ENCODE measurements at places on chromosomes 2 and 18.

DNA sequence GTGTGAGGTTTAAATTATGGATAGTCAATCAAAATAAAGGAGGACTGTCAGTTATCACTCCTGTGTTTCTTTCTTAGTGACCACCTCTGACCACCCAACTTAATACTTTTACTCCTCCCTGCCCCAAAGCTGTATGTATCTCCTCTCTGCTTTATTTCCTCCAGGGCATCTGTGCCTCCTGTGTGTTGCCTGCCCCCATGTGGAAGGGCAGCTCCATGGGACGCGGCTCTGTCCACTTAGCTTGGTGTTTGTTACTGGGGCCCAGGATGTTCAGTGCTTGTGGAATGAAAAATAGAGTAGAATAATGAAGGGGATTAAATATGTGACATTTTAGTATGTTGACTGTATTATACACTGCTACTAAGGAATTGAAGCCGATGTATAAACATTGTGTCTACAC lies 9.8 kb downstream of the ACP1 start:
- DNase-seq = no peak

- DNase-seq = no peak
These were observed 61.5 kb downstream of the PTPN4 start for GRCh38 chr2:119821266-119821665.

DNA sequence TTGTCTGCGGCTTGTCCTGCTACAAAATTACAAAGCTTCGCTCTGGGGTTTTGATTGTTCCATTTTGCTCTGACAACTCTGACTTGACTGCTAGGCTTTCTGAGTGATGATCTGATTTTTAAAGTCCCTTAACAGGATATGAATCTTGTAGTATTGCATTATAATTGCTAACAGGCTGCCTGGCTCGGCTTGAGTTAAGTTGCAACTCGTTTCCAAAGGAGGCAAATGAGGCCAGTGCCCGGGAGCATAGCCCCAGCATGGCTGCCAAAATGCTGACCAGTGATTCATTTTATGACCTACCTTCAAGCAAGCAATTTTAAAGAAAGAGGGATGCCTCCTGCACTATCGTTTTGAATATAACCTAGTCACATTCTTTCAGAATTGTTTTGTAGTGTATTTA lies 135.4 kb downstream of the COL6A3 start:
- DNase-seq = no peak

DNA sequence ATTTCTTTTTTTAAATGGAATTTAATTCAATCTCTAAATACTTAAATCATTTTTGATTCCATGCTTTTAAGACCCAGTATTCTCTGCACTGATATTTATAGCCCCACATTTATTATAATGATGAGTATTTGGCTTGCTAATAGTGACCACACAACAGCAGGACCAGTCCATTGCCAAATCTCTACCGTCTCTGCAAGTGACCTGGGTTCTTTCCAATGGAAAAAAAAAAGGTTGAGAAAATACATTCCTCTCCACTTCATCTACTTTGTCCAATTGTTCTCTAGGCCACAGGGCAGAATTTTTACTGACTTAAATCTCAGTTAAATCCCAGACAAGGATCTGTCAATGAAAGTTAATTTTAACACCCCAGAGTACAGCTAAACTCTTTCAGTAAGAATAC lies 20.5 kb downstream of the GRB14 start:
- no peak for DNase-seq

GRCh38 chr2:156003780-156004179 lies 328.7 kb downstream of the NR4A2 start:
- DNase-seq = no peak

- no peak for DNase-seq
These were observed 174.0 kb downstream of the SMAD2 start for GRCh38 chr18:47756364-47757016.

DNA sequence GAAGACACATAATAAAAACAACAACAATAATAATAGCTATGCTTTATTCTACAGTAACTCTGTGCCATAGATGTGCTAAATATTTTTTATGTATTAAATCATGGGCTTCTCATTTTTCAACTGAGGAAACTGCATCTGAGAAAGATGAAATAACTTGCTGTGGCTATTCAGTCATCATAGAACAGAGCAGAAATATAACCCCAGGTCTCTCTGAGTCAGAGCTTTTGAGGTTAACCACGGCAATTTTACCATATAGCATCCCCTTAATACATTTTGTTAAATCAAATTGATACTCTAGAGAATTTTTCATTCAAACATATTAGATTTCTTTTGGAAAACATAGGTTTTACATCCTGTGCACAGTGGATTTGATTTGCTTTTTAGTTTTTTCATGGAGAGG lies 586.6 kb upstream of the KLHL29 start:
- no peak for DNase-seq

DNA sequence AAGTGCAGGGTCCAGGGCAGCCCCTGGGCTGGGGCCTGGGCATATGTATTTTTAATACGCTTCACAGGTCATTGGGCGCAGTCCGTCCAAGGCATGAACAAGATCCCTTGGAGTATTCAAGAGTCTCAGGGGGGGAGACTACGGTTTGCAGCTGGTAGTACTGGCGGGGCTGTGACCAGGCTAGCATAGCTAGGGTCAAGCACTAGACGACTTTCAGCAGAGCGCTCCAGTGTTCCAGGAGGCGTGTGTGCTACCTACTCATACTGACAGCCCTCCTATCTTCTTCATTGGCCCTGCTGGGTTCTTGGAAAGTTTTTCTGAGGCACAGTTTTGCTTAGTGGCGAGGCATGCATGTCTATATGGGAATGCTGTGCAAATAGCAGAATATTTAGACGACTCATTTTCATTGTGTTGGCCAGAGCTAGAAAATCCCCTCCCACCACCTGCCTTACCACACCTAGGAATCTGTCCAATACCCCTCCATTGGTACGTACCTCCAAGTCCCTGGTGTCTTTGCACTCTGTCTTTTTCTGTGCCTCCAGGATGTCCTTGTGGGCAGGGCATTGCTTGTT lies 68.2 kb downstream of the GLI2 start:
- no peak for DNase-seq

- no peak for DNase-seq
These were observed 110.9 kb upstream of the PNPT1 start for GRCh38 chr2:55804535-55804934.

DNA sequence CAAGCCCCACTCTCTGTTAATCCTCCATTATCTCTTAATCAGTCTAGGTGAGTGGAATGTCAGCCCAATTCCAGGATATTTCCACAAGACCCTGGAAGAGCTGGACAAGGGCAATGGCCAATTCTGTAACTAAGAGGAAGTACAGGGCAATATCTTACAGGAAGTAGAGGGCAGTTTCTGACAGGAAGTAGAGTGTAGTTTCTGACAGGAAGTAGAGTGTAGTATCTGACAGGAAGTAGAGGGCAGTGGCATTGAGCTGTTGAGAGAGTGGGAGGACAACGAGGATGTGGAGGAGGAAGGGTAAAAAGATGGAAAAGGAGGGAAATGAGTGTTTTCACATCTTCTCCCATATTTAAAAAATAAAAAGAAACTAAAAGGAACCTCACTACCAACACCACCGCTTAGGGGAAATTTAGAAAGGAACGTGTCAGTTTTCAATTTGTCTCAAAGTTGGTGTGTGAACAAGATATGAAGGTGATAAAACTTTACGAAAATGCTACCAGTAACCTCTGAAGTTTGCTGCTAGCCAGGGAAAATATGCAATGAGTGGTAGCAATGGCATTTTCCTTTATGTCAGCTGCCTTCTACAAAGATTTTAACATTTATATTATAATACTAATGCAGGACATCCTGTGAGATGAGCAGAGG lies 430.9 kb upstream of the HNRNPA3 start:
- DNase-seq = no peak

DNA sequence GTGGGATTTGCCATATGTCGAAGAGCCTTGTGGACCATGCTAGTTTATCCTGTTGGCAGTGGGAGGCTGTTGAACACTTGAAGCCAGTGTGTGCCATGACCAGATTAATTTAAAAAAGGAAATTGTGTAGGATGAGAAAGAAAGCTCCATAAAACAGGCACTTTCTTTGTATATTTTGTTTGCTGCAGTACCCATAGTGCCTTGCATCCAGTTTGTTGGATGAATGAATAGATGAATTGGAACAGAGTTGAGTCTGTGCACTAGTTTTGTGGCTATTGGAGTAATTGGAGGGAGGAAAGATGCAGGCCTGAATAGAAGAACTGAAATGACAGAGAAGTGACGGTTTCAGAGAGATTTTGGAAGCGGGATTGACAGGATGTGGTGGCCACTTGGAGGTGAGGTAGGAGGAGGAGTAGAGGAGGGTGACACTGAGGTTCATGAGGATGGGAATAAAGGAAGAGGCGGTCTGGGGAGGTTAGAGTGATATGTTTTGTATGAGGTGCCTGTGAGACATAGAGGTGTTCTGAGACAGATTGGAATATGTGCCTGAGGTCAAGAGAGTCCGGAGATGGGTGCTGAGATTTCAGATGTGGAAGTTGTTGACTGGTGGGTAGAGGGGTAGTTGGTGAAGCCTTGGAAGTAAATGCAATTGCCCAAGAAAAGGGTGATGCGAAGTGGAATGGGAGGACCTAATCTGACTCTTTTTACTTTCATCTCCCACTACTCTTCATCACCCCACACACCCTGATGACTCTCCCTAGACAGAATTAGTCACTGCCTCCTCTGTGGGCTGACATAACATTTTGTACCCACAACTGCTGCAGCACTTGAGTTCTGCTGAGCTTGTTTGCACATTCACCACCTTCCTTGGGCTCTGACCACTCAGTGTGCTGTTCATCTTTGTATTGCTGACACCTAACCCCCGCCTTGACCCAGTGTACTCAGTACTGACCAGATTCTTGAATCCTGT lies 5.1 kb downstream of the DGUOK start:
- no peak for DNase-seq

- no peak for DNase-seq
These were observed 25.0 kb downstream of the DCDC2C start for GRCh38 chr2:3728104-3729054.

DNA sequence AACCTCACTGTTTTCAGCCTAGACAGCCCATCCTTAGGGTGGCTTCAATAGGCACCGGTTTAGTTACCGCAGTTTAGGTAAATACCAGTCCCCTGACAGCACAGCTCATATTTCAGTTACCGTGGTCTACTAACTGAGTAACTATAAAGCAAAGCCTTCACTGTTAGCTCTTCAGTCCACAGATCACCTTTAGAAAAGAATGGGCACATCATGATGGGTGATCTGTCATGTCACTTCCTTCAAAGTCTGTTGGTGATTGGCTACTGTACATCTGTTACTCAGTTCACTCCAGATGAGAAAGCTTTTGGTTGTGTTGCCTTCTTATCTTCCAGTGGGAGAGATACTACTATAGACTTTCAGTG lies 21.0 kb downstream of the SLC20A1 start:
- DNase-seq = no peak

DNA sequence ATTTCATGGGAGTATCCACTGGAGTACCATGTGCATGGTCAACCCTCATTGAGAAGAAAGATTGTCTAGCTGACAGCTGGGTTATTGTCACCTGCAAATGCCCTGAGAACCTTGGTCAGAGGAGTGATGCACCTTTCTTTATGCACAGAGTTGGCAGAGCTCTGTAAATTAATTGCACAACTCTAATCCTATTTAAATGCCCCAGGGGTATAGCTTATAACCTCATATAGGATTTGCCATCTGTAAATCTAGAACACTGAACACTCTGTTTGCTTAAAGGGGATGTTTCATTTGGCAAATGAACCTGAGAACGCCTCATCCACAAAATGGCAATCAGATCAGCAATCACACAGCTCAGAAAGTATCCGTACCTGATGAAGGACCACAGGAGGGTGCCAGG lies 71.8 kb upstream of the SP5 start:
- DNase-seq = no peak

GRCh38 chr18:46054956-46055837 lies 16.9 kb downstream of the PSTPIP2 start:
- no peak for DNase-seq

- DNase-seq = no peak
These were observed 42.8 kb downstream of the STK25 start for GRCh38 chr2:241465543-241465942.

- DNase-seq = no peak
These were observed 2.6 kb downstream of the SEC11C start for GRCh38 chr18:59142274-59142673.

- no peak for DNase-seq
These were observed 220.9 kb upstream of the REV1 start for GRCh38 chr2:99710721-99711120.

DNA sequence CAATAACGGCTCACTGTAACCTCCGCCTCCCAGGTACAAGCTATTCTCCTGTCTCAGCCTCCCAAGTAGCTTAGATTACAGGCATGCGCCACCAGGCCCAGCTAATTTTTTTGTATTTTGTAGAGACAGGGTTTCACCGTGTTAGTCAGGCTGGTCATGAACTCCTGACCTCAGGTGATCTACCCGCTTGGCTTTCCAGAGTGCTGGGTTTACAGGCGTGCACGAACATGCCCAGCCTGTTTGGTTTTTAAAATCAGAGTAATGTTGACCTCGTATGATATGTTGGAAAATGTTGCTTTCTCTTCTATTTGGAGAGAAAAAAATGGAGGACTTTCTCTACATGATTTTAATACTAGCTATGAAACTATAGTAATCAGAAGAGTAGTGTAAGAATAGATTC lies 386.2 kb downstream of the PTH2R start:
- no peak for DNase-seq

DNA sequence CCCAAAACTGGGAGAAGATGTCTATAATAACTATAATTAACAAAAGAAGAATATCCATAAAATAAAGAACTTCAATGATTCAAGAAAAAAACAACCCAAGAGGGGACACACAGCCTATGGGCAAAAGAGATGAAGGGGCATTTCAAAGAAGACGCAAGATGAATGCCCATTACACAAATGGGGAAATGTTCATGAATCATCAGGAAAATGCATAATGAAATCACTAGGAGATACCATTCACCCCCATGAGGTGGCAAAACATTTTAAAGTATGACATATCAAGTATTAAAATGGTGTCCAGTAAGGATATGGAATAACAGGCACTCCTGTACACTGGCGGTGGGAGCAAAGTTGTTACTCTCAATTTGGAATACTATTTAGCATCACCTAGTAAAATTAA lies 183.3 kb downstream of the TXNL1 start:
- DNase-seq = no peak

- DNase-seq = no peak
These were observed 108.8 kb upstream of the UBE2E3 start for GRCh38 chr2:180871649-180872048.
